Stimulated activated CD8-positive, alpha-beta memory T cell treated with anti-CD3 and anti-CD28 coated beads, Interleukin-4, amount 100 ng/mL, for 1 hour (primary cell): ENCODE measurements at places on chromosomes 6 and 20.

DNA sequence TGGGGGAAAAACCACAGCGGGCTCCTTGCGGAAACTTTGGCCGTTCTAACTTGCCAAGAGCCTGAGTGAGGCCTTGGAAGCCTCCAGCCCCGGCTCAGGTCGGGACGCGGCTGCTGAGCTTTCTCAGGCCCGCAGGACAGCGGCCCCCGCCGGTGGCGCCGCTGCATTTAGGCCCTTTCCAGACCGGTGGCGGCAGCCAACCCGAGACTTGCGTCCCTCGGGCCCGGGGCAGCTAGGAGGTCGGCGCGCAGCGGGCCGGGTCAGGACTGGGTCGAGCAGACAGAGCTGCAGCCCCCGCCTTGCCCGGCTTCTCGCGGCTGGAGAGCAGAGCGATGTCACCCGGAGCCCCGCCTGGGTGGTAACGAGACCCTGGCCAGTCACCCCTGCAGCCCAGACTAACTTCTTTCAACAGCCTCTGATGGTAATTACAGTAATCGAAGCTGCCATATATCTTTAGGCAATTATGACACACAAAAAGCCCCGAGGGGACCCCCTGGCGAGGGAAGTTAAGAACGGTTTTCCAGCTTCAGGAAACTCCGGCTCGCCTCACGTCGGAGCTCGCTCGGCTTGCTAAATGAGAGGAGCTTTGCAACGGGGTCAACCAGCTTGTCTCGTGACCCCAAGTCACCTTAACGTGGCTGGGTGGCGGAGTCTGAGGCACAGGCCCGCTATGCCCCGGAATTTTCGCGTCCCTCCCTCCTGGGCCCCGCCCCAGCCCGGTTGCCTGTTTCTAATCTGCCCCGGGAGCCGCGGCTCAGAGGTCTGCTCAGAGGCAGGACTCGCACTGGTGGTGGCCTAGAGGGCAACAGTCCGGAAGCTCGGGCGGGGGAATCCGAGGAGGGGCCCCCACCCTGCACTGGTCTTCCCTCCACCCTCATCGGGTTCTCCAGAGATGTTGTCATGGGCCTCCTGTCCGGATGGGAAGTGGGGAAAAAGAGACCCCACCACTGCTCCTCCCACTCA is 3.0 kb downstream of the NR2E1 start:
- no peak for DNase-seq

DNA sequence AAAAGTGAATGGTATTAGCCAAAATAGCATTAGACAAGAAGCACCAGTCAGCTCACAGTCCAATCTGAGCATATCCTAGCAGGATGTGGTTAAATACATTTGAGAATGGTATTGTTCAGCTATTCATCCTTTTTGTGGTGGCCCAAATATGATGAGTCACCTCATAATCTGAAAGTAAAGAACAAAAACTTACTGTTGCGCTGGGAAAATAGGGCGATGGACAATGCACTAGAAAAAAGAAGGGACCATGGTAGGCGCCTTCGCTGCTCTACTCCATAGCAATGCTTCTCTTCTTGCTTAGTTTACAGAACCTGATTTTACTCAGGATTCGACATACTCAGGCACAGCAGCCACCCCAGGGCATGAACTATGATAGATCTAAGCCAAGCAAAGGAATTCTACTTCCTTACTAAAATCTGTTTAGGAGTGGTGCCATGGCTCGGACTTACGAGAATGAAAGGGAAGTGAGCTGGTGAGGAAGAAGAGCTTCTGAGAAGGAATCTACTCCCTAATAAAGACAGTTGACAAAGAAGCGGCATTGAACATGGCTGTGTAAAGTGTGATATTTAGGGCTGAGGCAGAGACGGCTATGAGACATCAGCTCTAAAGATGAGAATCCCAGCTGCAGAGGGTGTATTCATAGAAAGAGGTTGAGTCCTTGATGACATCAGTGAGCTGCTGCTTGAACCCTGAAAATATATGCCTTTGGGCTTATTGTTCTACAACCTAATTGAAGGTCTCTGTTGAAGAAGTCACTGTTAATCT is 16.6 kb upstream of the FBXO9 start:
- no peak for DNase-seq

GRCh38 chr6:71011871-71012371 is 55.1 kb upstream of the B3GAT2 start:
- DNase-seq, result no peak

DNA sequence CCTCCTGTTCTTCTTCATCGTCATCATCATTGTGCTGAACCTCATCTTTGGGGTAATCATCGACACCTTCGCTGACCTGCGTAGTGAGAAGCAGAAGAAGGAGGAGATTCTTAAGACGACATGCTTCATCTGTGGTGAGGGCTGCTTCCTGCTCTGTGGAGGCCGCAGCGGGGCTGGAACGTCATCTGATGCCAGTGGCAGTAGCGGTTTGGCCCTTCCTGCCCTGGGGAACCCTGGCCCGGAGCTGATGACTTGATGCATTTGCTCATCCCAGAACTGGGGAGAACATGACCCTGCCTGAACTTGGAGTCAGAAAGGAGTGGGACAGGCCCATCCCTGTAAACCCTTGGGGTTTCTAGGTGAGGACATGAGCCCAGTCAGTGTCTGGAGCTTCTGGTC is 18.7 kb downstream of the UQCC2 start:
- peak; percentile 35 for DNase-seq

DNA sequence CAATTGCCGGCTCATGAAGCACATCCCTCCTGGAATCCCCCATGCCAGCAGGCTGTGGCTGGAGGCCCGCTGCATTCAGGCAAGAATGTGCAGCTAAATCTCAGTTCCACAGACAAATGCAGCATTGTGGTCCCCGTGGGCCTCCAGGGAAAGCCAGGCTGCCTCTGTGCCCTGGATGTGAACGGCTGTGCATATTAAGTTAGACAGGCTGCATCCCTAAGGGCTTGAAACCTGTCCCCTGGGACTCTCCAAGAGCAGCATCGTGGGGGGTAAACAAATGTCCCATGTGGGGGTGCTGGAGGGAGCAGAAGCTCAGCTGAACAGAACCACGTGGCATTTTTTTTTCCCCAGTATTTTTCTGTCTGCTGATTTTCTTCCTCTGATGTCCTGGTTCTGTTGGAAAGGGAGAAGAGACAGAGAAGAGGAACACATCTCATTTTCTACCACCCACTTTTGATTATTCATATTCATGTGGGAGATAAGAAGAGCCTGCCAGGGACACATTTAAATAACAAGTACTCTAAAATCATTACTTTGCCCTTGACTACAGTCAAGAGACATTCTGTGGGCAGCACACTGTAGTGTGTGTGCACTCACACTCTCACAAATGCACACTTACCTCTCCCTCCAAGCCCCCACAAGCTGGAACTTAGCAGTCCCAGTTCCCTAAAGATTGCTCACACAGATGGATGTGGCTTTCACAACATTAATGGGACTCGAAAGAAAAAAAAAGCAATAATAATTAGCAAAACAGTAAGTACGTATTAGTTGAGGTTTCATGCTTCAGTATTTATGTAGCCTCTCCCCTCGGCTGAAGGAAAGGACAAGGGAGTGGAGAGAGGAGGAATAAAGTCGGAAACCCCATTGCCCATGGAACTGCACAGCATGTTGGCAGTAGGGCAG is 16.9 kb downstream of the GFOD1 start:
- DNase-seq, result no peak

DNA sequence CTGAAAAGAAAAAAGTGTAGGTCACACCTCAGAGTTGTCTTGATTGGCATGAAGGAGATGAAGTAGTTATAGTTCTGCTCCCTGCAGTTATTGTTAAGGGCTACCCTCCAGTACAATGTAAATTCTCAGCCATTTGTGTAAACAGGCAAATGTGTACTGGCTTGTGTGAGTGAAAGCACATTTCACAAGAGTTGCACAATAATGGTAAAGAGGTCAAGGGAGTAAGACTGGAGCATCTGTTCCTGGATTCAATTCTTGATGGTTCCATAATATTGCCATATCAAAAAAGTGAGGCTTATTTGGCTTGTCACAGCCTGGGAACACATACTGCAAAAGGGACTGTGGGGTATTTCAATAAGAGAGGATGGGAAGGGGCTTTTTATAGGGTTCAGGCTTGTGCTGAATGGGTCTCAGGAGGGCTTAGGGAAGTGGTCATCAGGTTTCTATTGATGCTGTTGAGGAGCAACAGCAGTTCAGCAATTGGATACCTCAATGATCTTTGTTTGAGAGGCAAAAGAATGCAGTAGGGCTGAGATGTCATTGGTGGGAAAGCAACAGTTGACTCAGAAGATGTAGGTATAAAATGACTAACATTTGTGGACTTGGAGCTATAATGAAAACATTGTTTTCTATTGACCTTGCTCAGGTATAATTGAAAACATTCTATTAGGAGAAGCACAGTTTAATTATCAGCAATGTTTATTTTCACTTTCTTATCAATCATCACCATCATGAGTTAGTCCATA is 402.6 kb downstream of the BCKDHB start:
- no peak for DNase-seq

DNA sequence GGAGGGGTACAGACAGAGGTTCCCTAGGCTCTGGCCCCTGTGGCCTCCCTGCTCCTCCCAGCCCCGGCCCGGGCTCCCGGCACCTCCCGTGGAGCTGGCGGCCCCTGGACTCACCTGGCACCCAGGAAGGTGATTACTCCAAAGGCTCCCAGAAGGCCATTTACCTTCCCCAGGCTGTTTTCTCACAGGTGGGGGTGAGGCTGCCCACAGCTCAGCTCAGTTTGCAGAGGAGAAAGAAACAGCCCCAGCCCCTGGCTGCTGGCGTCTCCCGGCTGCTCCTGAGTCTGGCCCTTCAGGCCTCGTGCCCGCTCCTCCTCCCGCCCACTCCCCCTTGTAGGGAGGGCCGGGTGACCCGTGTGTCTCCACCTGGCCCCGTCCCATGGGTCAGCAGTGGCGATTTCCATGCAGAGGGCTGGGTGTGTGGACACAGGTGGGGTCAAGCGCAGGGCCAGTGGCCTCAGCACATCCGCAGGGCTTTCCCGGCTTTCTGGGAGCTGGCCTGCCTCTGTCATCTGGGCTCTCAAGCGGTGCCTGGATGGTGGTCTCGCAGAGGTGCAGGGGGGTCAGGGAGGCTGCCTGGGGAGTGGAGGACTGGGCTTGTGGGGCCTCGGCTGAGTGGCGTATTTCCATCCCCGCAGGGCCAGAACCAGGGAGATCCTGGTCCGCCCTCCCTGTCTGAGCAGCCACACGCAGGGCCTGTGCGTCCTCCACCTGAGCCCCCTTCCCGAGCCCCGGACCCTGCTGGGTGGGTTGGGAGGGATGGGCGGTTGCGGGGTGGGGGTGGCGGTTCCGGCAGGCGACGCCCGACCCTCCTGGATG is 20.2 kb upstream of the GATA5 start:
- no peak for DNase-seq

DNA sequence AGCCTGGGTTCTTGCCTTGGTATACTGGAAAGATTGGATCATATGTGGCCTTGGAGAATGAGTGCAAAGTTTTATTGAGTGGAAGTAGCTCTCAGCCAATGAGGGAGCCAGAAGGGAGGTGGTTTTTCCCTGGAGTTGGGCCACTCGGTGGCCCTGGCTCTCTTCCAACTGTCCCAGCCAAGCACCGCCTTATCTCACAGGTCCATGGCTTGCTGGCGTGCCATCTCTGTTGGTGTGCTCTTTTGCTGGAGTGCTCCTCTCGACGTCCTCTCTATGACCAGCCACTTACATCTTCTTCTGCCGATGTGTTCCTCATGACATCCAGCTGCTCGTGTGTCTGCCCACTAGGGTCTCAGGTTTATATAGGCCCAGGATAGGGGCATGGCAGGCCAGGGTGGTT is 505.9 kb upstream of the SYNCRIP start:
- DNase-seq, result no peak

DNA sequence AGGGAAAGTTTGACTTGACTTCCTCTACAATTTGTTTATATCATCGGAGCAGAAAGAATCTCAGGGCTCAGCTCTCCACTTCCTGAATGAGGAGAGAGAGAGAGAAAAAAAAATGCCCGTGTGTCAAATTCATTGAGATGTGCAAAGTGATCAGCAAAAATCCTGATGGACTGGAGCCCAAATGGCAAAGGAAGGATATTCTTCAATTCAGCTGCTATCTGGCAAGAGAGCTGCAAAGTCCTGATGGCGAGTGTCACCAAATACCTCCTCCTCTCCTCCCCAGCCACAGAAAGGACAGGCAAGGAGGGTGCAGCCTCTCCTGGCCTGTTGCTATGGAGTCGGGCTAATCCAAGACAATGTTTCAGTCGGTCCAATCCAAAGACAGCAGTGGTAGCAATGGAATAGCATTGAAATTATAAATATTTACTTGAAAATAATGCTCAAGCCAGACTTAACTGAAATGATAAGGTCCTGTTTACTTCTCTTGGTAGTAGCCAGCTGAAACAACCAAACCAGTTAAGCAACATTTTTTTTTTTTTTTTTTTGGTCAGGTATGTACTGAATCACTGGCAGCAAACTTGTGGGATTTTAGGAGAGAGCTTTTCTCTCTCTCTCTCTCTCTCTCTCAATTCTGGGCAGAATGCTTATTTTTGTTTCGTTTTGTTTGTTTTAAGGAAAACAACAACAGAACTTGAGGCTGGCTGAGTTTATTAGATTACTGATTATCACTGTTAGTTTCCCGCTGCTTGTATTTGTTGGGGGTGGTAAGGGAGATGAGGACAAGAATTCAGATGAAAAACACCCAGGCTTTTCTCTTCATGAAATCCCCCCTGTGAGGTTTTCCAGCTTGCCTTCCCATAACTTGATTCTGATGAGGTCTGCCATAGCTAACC is 204.2 kb downstream of the BCAS1 start:
- no peak for DNase-seq

- DNase-seq, result no peak
These were observed 300.4 kb downstream of the CENPW start for GRCh38 chr6:126640356-126640755.

DNA sequence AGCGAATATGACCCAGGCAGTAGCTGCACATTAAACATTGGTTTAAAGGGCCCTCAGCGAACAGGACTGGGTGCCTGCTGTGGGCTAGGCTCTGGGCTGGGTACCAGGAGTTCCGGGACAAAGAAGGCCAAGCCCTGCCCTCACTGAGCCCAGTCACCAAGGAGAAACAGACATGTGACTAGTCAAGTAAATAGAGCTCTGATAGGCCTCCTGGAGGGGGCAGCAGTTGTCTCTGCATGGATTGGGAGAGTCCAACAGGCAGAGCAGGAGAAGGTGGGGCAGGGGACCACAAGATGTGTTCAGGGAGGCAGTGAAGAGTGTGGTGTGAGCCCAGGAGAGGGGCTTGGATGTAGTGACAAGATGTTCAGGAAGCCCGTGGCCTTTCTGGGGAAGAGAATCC is 3.1 kb downstream of the HM13 start:
- DNase-seq, result no peak
